PC-3 (cell line): ENCODE measurements at places on chromosomes 3 and 15. TPM values are rescaled to one million over a fixed set of nuclear protein-coding genes. Genes with fewer than 3 reads are reported as not detected.

DNA sequence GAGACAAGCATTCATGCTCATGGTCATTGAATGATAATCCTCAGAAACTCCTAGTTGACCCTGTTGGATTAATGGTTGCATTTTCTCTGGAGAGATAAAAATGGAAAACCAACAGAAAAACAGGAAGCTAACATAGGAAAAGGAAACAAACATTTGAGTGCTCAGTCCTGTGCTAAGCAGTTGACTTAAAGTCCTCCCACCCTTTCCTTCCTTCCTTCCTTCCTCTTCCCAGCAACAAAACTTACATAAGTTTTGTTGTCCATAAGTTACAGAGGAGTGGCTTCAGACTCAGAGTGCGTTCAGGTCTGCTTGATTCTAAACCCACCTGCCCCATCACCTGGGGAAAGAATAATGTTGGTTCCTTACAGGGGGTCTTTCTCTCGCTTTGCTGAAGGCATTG lies 163.8 kb upstream of the RGMA start:
- DNase-seq, result no peak

- peak; percentile 21 for DNase-seq
These were observed 519.3 kb upstream of the CADM2 start for GRCh38 chr3:84439476-84439875.

GRCh38 chr3:57731311-57731710 lies 24.8 kb upstream of the SLMAP start:
- DNase-seq, result no peak

DNA sequence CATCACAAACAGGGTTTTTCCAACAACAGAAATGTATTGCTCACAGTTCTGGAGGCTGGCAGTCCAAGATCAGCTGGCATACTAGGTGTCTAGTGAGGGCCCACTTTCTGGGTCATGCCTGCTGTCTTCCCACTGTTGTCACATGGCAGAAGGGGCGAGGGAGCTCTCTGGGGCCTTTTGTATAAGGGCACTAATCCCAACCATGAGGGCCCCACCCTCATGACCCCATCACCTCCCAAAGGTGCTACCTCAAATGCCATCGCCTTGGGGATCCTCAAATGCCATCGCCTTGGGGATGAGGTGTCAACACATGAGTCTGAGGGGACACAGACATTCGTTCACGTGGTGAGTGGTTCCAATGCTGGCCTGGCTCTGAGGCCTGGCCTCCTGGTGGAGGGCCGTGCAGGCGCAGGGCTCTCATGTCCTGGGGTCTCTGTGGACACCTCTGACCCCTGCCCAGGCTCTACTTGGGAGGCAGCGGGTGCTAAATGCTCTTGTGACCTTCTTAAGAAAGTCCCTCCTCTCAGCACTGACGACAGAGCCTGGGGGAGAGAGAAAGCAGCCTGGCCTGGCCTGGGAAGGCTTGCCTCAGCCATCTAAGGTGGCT lies 16.8 kb downstream of the NUP210 start:
- DNase-seq, result no peak

- DNase-seq, result no peak
These were observed 122.3 kb downstream of the MEGF11 start for GRCh38 chr15:66131200-66131599.

GRCh38 chr3:168155303-168155702 lies 59.6 kb upstream of the GOLIM4 start:
- no peak for DNase-seq

DNA sequence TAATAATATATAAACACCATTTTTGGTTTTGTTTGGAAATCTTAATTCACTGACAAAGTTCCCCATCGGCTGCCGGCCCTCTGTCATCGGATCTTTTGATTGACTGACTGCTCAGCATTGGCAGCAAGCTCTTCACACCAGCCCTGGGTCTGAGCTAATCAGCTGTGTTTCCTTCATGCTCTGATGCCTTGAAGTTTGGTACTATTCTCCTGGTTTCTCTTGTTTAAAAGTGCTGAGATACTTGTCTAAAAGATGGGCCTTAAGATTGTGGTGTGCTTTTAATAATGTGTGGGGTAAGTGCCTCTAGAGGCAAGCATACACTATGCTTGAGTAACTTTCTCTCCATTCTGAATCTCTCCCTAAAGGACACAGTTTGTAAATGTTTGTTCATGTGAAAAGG lies 415.5 kb upstream of the TPRG1 start:
- no peak for DNase-seq

GRCh38 chr3:185549651-185550111 lies 2.7 kb downstream of the LIPH start:
- peak; percentile 60 for DNase-seq

GRCh38 chr3:186653080-186653707 lies 12.6 kb upstream of the HRG start:
- no peak for DNase-seq

GRCh38 chr15:53453253-53454105 lies 306.0 kb downstream of the WDR72 start:
- no peak for DNase-seq

Gene SRGAP3
- total RNA-seq, result 7.5 and 9.6 TPM in 2 replicates

Gene HYAL3
- 13.2 and 20.8 TPM in 2 replicates for total RNA-seq

Gene ST3GAL6
- 7.3 and 11.5 TPM in 2 replicates for total RNA-seq

Gene TRH
- not detected in 2 replicates for total RNA-seq
